Activated T-cell treated with anti-CD3 and anti-CD28 coated beads, Interleukin-2, amount 50 U/mL, for 1 hour (primary cell): ENCODE measurements at places on chromosomes 1 and 21.

DNA sequence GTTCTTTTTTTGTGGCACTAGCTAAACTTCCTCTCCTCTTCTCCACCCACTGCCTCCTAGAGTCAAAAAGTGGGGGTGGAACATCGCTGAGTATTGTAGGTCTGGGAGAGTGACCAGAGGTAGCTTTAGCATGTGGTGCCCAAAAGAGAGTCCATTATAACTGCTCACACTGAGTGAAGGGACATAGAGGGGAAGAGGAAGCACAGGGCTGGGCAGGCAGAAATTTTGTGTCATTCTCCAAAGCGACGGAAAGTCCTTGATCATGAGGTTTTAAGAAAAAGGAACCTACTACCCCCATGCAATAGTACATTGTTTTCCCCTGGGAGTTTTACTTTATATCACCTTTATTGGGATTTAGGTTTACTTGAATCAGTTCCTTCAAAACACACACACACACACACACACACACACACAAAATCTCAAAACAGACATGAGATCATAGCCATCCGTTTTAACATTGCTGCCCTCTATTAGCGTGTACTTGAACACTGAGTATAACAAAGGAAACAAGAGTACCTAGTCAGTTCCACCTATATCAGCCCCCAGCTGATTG is 4.1 kb downstream of the CD84 start:
- DNase-seq = no peak

DNA sequence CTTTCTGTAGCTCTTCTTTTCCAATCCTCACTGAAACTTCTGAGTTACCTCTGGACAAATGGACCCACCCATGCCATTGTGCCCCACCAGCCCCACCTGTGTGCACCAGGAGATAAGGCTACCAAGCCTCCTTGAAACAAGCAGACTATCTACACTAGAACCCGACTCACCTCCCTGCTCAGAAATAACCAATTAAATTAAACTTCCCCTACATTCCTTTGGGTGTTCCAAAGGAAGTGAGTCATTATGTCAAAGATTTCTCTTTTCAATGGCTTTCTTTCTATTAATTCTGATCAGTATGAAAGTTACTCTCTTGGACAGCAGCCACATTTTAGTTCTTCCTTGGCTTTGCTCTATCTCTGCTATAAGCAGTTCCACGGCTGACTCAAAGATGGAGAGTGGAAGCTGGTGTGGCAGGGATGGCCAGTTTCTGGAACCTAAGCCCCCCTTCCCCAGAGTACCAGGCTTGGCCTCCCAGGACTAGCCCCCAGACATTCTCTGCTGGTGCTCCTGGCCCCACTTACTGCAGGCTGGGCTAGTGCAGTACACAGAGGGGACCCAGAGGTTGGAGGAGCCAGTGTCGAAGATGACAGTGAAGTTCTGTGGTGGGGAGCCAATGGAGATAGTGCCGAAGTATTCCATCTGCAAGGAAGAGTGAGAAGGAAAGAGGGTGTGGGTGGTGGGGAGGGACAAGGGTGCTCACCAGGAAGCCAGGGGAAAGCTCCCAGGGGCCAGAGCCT is 1.9 kb downstream of the CTSE start:
- DNase-seq = no peak

DNA sequence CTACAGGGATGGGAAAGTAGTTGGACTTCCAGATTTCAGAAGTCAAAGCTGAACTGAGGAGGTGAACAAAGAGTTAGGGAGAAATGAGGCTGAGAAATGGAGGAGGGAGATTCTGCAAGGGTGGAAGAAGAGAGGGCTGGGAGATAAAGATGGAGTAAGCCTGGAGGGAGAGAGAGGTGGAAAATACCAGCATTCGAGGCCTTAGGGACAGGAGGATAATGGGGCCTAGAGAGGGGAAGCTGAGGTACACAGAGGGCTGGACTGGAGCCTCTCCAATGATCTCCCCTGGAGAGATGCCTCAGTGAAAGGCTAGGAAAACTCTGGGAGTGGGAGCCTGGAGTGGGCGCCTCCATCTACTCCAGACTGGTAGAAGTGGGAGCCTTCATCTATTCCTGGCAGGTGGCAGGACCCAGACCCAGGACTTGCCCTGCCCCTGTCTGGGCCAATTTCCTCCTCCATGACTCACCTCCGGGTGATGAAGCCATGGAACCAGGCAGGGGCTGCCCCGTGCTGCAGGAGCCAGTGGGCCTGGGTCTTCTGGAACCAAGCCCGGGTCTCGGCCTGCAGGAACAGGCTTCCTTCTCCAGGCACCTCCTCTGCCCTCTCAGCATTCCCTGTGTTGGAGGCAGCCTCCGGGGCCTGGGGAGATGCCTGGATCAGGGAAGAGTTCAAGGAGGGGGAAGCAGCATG is 1.9 kb downstream of the SH2D2A start:
- DNase-seq = peak; percentile 70

DNA sequence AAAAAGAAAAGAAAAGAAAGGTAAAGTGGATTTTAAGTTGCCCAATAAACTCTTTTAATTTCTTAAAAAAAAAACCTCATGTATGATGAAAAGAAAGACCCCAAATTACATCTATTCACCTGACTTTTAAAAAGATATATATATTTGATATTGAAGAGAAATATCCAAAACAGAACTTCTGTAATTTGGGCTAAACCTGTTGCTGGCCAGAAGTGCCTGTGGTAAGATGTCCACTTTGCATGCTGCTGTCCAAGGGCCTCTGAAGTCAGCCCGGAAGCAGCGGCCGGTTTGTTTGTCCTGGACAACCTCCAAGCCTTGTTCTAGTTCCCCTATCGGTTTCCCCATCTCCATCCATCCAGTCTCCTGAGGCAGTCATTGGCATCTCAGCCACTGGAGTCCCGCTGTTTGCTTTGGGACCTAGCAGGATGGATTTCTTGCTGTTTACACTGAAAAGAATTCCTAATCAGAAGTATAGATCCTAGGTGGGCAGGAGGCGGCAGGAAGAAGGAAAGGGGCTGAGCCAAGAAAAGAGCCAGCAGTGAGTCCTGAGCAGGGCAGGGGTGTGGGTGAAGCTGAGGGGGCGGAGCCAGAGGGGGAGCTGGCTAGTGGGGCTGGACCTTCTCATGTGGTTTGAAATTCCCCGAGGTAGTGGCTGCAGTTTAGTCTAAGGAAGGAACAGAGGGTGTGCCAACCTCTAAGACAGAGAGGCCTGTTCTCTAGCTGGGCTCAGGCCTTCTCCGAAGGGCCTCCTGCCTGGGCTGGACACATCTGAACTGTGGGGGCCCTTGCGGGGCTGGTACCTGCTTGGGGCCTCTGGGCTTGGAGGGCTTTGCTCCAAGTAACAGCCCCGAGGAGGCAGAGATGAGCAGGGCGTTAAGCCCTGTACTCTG is 3.3 kb downstream of the NCMAP start:
- no peak for DNase-seq

GRCh38 chr1:168410464-168410863 is 129.8 kb downstream of the TBX19 start:
- no peak for DNase-seq

GRCh38 chr1:153397924-153398651 is 7.2 kb upstream of the S100A8 start:
- DNase-seq = no peak

GRCh38 chr1:24317956-24318614 is 1.1 kb upstream of the GRHL3 start:
- DNase-seq = no peak

- peak; percentile 43 for DNase-seq
Measured at GRCh38 chr1:26278724-26279455, 996 bp upstream of the SH3BGRL3 start.

- DNase-seq = no peak
Measured at GRCh38 chr1:60041783-60042182, 31.8 kb downstream of the C1orf87 start.

GRCh38 chr1:165639821-165640623 is 9.0 kb downstream of the MGST3 start:
- no peak for DNase-seq

- no peak for DNase-seq
Measured at GRCh38 chr1:108551137-108551862, 8.6 kb upstream of the EEIG2 start.

DNA sequence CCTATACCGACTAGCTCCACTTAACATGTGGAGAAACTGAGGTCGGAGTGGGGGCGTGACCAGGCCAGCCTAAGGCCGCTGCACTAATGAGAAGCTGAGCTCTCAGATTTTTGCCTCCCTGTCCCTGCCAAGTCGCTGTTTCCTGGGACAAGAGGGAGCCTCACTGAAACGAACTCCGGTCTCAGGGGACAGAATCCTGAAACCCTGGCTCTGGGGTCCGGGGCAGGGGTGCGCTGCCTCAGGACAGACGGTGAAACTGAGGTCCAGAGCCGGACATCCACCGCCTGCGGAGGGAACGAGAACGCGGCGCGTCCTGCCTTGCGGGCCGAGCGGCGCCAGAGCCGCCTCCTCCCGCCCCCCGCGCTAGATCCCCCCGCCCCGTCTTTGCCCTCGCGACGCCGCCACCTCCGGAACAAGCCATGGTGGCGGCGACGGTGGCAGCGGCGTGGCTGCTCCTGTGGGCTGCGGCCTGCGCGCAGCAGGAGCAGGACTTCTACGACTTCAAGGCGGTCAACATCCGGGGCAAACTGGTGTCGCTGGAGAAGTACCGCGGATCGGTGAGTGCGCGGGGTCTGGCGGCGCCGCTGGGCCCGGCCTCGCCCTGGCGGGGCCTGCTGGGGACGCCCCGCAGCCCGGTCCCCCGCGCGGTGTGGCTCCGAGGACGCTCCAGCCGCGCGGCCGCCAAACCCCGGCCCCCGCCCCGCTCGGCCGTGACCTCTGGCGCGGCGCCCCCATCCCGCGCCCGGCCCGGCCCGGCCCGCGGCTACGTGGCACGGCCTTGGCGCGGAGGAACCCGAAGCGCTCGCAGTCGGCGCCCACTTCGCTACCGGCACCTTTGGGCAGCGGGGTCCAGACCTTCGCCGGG is at the start of gene GPX7:
TSS of gene GPX7 (plus strand) at position 381 of the 865 bp plus-strand sequence. CDS start at position 420, 39 bp downstream.
- DNase-seq = peak; percentile 68

DNA sequence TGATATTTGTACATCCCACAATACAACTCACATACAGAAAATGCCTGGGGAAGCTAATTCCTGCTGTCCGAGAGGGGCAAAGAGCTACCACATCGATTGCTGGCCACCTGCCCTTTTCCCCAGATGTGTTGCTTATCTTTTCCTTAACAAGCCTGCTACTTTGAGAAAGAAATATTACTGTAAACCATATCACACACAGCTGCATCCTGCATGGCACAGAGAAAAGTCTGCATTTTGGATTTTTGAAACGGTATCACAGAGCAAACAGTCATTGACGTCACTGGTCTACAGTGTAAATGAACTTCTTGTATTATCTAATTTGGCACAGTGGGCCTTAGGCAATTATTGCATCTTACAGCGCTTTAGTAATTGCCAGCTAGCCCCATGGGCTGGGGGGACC is 164.7 kb downstream of the CLIC6 start:
- DNase-seq = no peak

DNA sequence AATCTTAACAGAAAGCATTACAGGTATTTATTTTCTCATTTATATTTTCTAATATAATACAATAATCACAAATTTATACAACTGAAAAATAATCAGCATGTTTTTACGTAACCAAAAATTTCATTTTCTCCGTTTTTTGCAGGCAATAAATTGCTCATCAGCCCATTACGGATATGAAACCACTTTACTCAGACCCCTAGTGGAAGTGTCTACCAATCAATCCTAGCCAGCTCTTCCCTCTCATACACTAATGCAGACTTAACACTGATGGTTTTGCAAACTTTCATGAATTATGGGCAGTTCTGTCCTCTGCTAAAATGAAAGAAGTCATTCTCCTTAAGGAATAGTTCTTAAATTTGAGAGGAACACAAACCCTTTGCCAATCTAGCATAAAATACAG is 124.7 kb downstream of the EIF4G3 start:
- DNase-seq = no peak

GRCh38 chr1:234527346-234527745 is 48.4 kb upstream of the TARBP1 start:
- DNase-seq = no peak

DNA sequence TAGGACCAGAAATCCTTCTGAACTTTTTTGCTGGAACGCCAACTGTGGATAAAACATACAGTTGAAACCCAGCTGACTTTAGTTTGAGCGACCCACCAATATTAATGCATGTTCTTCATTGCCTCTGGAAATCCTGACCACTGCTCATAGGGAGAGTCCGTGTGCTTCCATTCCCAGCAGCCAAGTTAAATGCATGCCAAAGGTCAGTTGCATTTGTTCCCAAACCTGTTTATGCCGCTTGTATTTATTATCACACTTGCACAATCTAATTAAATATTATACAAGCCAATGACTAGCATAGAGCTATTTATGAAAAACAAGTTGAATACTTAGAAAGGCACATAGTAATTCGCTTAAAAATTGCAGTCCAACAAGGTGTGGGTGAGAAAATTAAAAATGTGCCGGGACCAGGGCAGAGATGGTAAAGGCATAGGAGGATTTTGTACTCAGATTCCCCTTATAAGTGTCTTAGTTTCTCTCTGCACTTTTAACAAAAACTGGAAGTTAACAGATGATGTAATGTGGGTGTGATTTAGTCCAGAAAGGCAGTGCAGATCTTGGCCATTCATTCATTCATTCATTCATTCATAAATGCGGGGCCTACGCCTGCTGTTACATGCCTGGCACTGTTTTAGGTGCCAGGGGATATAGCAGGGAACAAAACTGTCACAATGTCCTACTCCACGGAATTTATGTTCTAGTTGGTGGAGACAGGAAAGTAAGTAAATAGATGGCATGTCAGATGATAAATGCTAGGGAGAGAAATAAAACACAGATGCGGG is 99.7 kb downstream of the PRDM2 start:
- DNase-seq = no peak

DNA sequence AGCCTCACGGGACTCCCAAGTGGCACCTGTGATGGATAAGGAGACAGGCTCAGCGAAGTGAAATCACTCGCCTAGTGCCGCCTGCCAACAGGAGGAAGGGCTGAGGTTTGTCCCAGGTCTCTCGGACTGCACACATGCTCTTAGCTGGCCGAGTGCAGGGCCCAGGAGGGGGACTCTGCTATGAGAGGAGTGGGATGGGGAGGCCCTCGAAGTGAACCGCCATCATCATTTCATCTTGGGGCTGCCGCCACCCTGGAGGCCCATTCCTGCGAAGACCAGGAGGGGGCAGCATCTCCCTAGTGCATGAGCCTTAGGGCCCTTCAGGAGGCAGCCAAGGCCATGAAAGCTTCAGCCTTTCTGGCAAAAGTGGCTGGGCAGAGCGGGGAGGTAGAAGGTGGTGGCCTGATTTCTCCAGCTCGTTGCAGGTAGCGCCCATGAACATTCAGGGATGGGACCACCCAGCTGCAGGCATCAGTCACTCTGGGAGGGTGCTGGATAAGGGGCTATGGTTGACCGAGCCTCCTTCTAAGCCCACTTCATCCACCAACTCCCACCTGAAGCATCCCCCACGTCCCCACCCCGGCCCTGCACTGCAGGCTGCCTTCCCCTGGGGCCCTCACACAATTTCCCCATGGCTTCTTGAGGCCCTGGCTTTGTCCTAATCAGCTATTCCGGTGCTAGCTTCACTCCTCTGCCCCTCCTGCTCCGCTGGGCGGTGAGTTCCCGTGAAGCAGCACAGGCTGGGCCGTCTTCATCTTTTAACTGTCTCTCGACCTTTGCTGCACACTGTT is 17.2 kb upstream of the RASSF5 start:
- peak; percentile 79 for DNase-seq

DNA sequence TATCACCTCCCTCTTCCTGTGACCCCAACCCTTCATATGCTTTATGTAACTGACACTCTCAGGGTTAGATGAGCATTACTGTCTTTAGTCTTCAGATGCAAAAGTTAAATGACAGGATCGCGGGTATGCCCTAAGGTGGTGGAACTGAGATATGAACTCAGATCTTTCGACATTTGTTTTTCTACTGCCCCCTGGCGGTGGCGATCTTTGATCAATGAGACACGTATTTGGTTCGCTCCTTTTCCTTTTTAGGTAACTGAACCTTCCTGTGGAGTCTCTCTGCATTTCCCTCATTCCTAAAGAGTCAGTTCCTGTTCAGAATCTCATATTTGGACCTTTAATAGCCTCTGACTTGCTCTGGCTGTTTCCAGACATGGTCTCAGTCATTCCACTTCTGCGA is 47.8 kb upstream of the ZP4 start:
- no peak for DNase-seq
